ENCODE measurements at places on chromosomes 6 and 20.

GRCh38 chr6:162960679-162961457, 233.1 kb downstream of the PACRG start:
- no peak for DNase-seq

GRCh38 chr20:57061051-57061900, 205.2 kb downstream of the BMP7 start:
- DNase-seq, result no peak

DNA sequence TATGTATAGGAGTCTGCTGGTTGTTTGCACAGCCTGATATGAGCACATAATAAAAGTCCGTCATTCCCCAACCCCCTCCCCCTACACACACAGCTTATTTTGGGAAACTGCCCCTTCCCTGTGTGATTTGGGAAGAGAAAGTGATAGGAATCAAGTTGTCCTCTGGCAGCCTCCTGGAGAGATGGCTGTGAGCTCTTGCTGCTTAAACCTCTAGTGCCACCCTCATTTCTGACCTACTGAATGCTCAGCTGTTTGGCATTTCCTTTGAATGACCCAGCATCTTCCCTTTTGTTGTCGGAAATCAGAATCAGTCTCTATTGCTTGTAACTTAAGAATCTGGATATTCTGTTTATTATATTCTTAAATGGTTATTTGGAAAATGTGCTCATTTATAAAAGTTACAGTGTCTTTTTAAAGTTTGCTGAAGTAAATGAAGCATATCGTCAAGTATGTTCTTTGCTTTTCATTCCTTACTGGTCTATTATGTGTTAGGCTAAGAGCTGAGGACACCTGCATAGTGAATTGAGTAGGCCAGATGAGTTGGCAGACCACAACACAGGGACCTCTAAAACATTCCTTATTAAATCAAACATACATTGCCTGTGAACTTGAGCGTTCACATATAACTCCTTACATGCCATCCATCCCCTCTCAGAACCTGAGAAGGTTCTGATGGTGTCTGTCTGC, 5.5 kb downstream of the RWDD2A start:
- DNase-seq, result no peak

DNA sequence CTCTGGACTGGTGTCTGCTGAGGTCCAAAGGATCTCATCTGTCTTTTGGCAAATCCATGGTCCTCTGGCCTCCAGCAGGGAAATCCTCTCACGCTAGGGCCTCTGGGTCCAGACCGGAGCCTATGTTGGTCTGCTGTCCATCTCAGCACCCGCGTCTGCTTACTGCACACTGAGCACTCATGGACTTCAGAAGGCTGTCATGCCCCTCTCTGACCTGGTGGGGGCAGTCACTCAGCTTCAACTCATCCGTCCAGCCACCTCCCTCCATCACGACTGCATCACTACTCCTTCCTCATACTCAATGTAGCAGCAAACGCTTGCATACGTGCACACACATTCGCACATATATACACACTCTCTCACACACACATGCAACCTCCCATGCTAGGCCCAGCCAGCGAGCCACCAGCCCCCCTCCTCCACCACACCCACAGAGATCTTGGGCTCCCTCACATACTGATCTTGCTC, 33.3 kb downstream of the GABRR2 start:
- no peak for DNase-seq

DNA sequence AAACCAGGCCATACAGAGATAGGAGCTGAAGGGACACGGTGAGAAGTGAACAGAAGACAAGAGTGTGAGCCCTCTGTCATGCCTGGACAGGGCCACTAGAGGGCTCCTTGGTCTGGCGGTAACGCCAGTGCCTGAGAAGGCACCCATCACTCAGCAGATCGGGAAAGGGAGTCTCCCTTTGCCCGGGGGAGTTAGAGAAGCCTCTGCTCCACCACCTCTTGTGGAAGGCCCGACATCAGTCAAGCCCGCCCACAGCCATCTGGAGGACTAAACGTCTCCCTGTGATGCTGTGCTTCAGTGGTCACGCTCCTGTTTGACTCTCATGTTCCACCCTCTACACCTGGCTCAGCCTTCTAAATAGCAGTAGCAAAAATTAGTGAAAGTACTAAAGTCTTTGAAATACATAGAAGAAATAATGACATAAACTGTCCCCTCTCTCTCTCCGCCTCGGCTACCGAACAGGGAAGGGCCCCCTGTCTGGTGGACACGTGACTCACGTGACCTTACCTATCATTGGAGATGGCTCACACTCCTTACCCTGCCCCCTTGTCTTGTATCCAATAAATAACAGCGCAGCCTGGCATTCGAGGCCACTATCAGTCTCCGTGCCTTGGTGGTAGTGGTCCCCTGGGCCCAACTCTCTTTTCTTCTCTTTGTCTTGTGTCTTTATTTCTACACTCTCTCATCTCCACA, 66.7 kb downstream of the RPP21 start:
- DNase-seq, result peak; percentile 68

DNA sequence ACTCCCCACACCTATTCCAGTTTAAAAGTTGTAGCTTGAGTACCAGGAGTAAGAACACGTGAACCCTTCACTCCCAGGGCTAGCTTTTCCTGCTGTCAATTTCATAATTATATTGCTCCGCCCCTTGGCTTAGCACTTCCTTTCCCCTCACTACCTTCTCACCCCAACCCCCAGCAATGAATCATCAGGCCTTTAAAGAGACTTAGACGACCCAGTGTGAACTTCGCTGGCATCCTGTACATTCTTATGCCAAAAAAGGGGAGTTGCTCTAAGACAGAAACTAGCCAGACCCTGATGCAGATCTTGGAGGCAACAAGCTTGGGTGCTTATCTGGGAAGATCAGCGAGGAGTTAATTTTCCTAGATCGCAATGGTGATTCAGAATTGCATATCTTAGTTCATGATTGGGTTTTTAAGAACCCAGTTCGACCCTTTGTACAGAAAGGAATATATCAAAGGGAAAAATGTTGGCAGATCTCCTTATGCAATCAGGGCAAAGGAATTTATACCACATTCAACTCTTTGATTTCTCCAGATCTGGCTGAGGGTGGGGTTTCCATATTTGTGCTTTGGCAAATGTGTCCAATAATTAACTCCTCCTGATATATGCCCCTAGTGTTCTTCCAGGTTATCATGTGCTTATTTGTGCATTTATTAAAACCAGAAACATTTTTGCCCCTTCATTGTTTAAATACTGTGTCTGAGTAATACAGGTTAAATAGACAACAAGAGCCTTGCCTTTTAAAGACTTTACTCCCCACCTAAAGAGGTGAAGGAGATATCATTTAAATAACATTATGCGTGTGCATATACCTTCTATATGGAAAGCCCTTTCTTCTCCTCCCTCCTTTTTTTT, 8.1 kb upstream of the ATXN1 start:
- DNase-seq, result no peak

- no peak for DNase-seq
Measured at GRCh38 chr6:44203955-44204354, 12.8 kb upstream of the MYMX start.

DNA sequence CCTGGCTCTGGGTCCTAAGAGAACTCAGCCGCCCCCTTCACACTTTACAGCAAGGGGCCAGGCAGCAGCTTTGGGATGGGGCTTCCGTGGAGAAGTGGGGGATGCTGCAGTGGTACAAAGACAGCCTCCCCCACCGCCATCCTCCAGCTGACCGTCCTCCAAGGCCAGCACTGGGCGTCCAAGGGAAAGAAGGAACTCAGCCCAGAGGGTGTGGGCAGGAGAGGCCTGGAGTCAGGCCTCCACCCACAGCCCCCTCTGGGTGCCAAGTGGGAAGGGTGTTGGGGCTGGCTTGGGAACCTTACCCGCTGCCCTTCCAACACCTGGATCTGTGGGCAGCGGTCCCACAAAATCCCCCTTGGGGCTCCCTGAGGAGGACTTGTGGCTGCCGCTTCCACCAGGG, 13.1 kb downstream of the STMN3 start:
- DNase-seq, result no peak

DNA sequence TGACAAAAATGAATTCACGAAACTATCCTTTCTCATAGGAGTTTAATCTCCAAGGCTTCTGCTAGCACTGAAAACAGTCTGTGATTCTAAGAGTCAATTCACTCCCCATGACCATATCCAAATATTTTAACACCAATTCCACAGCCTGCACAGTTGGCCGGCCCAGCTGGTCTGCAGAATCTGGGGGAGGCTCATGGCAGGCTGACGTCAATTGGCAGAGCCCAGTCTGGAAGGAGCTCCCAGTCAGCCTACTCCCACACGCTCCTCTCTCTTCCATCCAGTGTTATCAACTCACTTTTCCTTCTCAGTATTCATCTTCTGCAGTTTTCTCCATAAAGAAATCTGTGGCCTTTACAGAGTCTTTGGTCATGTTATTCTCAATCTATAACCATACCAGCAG, 111.0 kb downstream of the TBXT start:
- DNase-seq, result no peak

- no peak for DNase-seq
Measured at GRCh38 chr6:16656451-16656850, 104.8 kb downstream of the ATXN1 start.

DNA sequence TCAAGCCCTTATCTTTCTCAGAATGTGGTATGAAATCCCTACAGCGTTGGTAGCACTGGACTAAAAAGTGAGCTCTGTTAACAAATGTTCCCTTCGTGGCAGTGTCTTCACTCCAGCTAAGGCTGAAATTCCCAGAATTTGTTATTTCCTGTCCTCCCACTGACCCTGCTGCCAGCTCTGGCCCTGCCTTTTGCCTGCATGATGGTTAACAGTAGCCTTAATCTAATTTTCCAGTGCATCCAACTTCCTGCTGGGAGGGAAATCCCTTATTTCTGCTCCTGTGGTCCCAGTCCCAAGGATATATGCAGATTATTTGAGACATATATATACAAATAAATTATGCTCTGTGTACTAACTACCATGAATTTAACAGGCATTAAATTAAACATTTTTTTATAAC, 157.2 kb upstream of the CARMIL1 start:
- DNase-seq, result no peak

DNA sequence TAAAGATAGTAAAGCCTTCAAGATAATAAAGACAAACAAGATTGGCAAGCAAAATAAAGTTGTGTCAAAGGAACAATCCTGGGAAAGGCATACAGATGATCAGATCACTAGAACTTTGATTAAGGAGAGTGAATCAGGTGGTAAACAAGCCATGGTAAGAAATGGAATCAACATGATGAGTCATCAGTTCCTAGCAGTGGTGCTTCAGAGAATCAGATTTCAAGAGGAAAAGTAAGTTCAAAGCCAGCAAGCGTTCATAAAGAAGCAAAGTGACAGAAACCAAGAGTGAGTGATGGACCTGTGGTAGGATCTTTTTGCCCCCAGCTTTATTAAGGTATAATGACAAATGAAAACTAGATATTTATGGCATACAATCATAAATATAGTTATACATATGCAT, 340.4 kb downstream of the TPBG start:
- DNase-seq, result no peak

- DNase-seq, result no peak
Measured at GRCh38 chr6:42326248-42326647, 108.6 kb upstream of the MRPS10 start.

- DNase-seq, result no peak
Measured at GRCh38 chr20:57573894-57574293, 13.0 kb downstream of the PCK1 start.

DNA sequence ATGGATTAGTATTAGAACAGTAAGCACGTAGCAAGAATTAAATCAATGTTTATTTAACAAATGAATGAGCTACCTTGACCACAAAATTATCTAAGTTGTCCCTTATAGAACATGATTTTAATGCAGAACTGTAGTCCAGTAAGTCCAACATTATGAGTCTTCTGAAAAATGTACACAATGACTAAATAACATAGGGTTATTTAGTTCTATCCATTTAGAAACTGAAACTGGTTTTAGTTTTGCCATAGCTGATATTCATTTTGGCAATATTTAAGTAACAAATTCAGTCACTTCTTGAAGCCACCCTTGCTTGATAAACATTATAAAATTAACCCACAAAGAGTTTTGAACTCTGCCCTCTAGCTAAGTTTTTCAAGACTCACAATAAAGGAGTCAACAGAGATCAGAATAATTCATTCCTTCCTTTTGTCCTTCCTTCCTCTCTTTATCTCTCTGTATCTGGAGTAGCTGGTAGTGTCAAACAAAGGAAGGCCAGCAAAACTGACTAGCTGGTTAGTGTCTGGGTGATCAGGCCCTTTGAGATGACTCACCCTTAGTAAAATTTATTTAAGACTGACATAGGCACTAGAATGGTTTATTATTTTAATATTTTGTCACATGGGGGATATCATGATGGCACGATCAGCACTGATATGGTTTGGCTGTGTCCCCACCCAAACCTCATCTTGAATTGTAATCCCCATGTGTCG, 115.1 kb downstream of the BTBD9 start:
- no peak for DNase-seq

DNA sequence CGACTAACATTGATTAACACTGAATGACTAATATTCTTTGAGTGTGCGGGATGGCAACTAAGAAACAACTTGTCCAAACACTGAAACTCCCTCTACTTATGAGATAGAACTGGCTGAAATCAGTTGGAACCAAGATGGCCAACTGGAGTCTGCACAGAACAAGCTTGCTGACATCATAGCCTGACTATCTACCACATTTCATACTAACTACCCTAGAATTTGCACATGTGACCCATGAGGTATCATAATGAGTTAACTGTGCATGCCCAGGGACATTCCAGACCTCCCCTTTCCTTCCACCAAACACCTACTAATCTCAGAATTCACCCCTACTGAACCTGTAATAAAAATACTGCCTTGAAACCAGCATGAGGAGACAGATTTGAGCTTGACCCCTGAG, 43.2 kb downstream of the PHIP start:
- no peak for DNase-seq

DNA sequence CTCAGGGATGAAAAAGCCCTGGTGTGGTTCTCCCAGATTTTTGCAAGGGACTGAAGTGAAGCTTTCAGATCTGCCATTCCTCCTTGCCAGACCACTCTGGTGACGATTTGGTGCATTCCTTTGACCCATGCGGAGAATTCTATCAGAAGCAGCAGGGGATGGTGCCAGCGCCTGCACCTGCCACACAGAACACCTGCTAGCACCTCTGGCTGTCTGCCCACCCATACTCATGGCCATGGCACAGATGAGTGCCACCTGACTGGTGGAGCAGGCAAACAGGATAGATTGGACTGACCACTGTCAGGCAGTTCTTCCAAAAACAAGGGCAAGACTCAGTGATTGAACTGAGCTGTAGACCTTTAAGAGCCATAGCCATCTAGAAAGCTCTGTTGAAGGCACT, 107.1 kb downstream of the CDYL start:
- no peak for DNase-seq

DNA sequence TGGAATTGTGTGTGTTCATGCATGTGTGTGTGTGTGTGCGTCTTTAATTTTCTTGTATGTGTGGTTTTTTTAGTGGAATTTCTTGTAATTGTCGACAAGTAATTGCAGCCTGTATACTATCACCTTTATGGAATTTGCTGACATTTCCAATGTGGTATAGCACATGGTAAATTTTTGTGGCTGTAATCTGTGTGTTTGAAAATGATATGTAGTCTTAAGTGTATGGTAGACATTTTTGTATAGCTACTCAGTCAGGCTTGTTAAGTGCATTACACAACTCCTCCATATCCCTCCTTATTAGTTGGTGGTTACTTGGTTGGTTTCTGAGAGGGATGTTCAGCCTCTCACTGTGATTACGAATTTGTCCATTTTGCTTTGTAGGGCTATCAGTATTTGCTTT, 384.5 kb upstream of the HSF2 start:
- DNase-seq, result no peak
